ENCODE measurements at places on chromosomes 6 and 20. TPM values are rescaled to one million over a fixed set of nuclear protein-coding genes. Genes with fewer than 3 reads are reported as not detected.

GRCh38 chr20:20195021-20195705 lies 142.8 kb downstream of the CFAP61 start:
- no peak for DNase-seq

Gene MAS1L
- total RNA-seq = 0.37 TPM

Gene NNAT
- total RNA-seq = 1.5 TPM

GRCh38 chr6:87342829-87343228 lies 1.8 kb upstream of the C6orf163 start:
- no peak for DNase-seq

DNA sequence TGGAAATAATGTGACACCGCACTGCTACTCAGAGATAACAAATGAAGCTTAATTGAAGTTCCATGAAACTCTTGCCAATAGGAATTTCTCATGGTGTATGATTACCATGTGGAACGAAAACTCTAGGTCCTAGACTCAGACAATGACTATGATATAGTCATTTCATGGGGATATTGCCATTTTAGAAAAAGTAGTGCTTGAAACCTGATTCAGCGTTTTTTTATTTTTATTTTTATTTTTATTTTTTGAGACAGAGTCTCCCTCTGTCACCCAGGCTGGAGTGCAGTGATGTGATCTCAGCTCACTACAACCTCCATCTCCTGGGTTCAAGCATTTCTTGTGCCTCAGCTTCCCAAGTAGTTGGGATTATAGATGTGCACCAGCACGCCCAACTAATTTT lies 253.9 kb downstream of the FARS2 start:
- DNase-seq = no peak

Gene SEL1L2
- total RNA-seq = 1.0 TPM

DNA sequence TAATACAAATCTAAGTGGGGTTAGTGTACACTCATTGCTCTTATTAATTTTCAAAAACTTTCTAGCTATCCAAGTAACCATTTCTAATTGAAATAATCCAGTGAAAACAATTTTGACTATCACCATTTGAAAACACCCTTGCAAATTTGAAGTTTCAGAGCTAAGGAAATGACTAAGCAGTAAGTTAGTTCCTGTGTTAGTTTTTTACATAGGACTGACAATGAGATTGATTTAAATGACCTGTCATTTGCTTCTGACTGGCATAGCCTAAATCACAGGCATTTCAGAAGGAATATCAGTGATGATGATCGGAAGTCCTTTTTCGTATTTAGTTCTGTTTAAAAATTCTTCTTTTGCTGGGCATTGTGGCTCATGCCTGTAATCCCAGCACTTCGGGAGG lies 27.0 kb downstream of the STK4 start:
- no peak for DNase-seq
